ENCODE measurements at places on chromosomes 1 and 21. TPM values are rescaled to one million over a fixed set of nuclear protein-coding genes. Genes with fewer than 3 reads are reported as not detected.

DNA sequence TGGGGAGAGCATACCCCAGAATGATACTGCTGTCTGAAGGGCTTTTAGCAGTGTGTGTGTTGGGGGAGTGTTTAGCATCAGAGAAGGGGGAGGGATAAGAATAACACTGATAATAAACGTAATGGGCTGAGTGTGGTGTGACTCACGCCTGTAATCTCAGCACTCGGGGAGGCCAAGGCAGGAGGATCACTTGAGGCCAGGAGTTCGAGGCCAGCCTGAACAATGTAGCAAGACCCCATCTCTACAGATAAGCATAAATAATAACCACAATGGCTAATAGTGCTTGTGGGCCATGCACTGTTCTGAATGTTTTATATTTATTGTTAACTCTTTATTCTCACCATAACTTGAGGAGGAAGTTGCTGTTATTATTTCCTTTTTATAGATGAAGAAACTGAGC, 2.6 kb upstream of the LEFTY2 start:
- no peaks in the 10 kb centered on the region for H3K36me3 ChIP-seq
- peaks cover 10% of the 10 kb centered on the region for H3K27me3 ChIP-seq
- H3K4me3 ChIP-seq = no peak overlapping the region
- no peak for DNase-seq
- no peak overlapping the region for H3K27ac ChIP-seq
- no peaks in the 10 kb centered on the region for H3K4me1 ChIP-seq

DNA sequence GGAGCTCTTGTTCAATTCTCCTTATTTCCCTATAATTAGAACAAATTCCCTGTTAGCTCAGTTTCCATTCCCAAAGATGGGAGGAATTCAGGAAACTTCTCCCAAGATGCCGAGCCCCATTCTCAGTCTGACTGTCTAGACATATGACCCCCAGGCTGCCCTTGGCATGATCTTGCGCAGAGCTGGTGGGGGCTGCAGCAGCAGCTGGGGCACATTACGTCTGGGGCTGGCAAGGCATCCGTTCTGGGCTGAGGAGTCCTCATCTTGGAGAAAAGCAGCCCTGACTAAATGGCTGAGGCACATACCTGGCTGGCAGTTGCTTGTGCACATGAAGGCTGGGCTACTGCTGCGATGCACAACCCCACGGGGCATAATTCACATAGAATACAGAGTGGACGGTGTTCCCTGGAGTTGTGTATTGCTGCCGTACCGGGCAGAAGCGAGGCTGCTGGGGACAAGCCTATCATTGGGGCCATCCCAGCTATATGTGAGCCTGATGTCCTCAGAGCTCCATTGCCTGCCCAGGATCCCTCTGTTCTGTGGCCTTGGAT, 36.4 kb upstream of the TRABD2B start:
- no peaks in the 10 kb centered on the region for H3K4me1 ChIP-seq
- H3K4me3 ChIP-seq = no peak overlapping the region

DNA sequence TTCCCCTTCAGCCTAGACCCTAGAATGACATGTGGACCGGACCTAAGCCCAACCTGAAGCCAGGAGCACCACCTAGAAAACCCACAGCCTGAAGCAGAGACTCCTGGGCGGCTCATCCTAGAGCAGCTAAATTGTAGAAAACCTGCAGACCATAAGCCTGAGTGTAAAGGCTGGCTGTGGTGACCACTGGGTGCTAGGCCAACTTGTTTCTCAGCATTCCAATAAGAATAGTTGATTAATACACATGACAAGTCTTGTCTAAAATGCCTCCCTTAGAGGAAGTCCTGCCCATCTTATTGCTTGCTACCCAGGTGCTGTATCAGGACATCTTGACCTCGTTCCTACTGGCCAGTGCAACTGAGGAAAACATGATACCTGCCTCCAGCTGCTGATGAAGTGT, 23.3 kb upstream of the CASQ2 start:
- no peaks in the 10 kb centered on the region for H3K36me3 ChIP-seq
- no peak overlapping the region for H3K4me3 ChIP-seq
- no peaks in the 10 kb centered on the region for H3K4me1 ChIP-seq
- peaks cover 22% of the 10 kb centered on the region for H3K27me3 ChIP-seq
- H3K27ac ChIP-seq = no peak overlapping the region

GRCh38 chr21:44349847-44350772, 3.3 kb upstream of the TRPM2 start:
- peaks cover 7% of the 10 kb centered on the region for H3K4me1 ChIP-seq
- no peak for DNase-seq

DNA sequence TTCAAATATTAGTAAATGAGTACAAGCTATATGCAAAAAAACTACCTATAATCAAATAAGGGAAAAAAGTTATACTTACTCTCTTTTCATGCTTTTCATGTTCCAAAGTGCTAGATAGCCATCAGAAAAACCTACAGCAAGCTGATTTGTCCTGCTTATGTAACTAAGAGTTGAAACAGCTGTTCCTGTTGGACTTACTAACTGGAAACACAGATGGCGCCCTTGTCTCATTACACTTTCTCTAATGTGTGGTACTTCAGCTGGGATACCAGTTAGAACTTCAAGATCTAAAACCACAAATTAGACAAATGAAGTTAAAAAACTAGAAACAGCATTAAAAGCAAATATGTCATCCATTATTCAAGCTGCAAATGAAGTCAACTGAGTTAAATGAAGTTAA, 24.3 kb downstream of the AHCTF1 start:
- no peak overlapping the region for H3K27ac ChIP-seq
- no peaks in the 10 kb centered on the region for H3K4me1 ChIP-seq
- no peak overlapping the region for H3K4me3 ChIP-seq
- H3K36me3 ChIP-seq = no peaks in the 10 kb centered on the region

- no peaks in the 10 kb centered on the region for H3K27me3 ChIP-seq
- H3K4me1 ChIP-seq = no peaks in the 10 kb centered on the region
- H3K36me3 ChIP-seq = no peaks in the 10 kb centered on the region
- no peak overlapping the region for H3K27ac ChIP-seq
- DNase-seq = no peak
- H3K4me3 ChIP-seq = no peak overlapping the region
Observed at GRCh38 chr1:100879422-100879821, 15.2 kb downstream of the EXTL2 start.

The LCE1E gene
- total RNA-seq = not detected

The KRTAP12-2 gene
- total RNA-seq = not detected

The HLX gene
- 15.4 TPM for total RNA-seq
